Mesothelial cell of epicardium (in vitro differentiated cells): ENCODE measurements at places on chromosomes 6 and 20. TPM values are rescaled to one million over a fixed set of nuclear protein-coding genes. Genes with fewer than 3 reads are reported as not detected.

DNA sequence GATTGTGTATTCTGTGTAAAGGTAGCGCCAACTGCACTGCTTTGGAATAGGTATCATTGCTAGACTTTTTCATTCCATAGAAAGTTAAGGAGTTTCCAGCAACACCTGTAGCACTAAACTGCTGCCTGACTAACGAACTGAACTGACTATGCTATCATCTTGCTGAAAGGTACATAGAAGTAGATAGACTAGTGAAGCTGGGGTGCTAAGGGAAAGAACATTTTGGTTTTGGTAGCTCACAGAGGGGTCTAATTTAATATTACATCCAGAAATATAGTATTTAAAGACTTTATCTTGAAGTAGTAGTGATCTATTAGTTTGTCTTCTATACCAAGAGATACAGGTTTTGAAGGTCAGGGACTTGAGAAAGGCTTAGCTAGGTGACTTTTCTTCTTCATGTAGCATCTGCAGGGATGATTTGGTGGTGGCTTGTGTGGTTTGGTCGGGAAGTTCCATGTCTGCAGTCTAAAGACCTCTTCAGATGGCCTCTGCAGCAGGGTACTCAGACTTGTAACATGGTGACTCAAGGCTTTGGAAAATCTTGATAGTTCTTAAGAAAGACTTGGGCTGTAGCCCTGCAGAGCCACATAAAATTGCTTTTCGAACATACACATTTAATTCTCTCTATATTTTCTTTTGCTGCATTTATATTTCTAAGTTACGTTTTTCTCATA, 10.2 kb downstream of the SENP6 start:
- no peak for DNase-seq

DNA sequence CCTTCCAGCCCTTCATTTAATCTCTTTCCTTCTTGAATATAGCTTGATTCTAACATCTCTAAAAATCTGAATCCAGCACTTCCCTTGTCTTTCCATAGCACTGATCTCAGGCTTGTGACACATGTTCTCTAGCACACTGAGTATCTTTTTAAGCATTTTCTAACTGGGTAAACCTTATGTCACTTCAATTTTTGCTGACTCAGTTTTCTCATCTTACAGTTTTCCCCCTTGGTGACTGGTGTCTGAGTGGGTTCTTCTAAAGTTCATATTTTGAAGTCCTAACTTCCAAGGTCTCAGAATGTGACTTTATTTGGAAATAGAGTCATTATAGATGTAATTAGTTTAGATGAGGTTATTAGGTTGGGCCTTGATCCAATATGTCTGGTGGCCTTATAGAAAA, 153.9 kb downstream of the PAK5 start:
- DNase-seq, result no peak

- no peak for DNase-seq
These were observed 72.7 kb downstream of the TRAM2 start for GRCh38 chr6:52503851-52504781.

TNNC2 gene
- 0.54 to 0.79 TPM in 2 of 3 replicates, not detected in the other for total RNA-seq

- no peak for DNase-seq
These were observed 176.0 kb downstream of the SASH1 start for GRCh38 chr6:148518511-148519156.

HLA-E gene
- total RNA-seq, result 59.5 to 61.9 TPM (median 61.7 TPM) in 3 replicates
